ENCODE measurements at places on chromosomes 7 and 10. TPM values are rescaled to one million over a fixed set of nuclear protein-coding genes. Genes with fewer than 3 reads are reported as not detected.

CNTNAP2 gene
- total RNA-seq = 0.17 TPM

XRCC2 gene
- total RNA-seq = 9.3 TPM

UCN3 gene
- not detected for total RNA-seq

ARMH3 gene
- total RNA-seq = 14.2 TPM

ST8SIA6 gene
- not detected for total RNA-seq

LIPJ gene
- not detected for total RNA-seq

ANKRD61 gene
- 0.28 TPM for total RNA-seq

ZNF727 gene
- not detected for total RNA-seq

BTBD16 gene
- 0.53 TPM for total RNA-seq

OR2A42 gene
- total RNA-seq = not detected

KIAA1549 gene
- 5.1 TPM for total RNA-seq

NYAP1 gene
- total RNA-seq = 2.4 TPM

AKR1E2 gene
- 1.9 TPM for total RNA-seq

ZNF722 gene
- total RNA-seq = not detected

PCLO gene
- 4.0 TPM for total RNA-seq

ELN gene
- not detected for total RNA-seq

GNGT1 gene
- not detected for total RNA-seq

NEBL gene
- total RNA-seq = 0.32 TPM
